ENCODE measurements at places on chromosomes 11 and 22.

GRCh38 chr11:16778876-16779275 lies 40.4 kb downstream of the C11orf58 start:
- DNase-seq = no peak

DNA sequence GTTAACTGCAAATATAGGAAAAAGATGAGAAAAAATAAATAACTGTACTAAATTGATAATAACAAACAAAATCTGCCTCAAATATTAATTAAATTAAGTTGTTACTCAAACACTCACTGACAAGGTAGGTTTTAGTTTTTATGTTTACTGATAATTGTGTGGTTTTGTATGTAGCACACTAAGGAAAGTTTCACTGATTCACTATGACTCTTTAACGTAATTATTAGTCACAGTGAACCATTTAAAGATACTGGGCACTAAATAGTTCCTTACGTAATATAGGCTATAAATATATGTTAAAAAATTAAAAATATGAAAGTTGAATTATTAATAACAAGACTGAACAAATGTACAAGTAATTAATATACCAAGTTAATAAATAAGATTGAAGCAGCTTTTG lies 2330.0 kb upstream of the RAG2 start:
- no peak for DNase-seq

DNA sequence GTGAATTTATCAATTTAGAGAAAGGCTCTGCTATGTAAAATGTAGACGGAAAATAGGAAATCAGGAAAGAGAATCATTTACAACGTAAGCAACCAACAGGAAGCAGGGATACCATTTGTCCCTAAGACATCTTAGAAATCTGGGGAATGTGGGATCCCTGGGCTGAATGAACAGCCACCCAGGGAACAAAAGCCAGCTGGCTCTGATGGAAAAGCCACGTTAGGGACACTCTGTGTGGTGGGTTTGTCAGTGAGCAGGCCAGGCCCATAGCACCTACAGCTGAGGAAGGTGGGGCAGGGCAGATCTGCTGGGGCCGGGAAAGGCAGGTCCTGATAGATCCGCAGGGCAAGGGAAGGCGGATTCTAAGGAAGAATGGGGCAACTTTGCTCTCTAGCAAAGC lies 87.1 kb upstream of the CSNK2A3 start:
- no peak for DNase-seq

DNA sequence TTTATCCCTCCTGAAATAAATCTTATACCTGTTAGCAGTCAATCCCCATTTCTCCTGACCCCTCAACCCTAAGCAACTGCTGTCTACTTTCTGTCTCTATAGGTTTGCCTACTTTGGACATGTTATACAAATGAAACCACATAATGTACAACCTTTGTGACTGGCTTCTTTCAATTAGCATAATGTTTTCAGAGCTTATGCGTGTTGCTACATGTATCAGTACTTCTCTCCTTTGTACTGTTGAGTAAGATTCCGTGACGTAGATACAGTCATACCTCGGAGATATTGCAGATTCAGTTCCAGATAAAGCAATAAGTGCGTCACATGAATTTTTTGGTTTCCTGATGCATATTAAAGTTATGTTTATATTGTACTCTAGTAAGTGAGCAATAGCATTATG lies 127.3 kb downstream of the MORC2 start:
- no peak for DNase-seq

GRCh38 chr11:134139873-134140331 lies 71.0 kb downstream of the JAM3 start:
- no peak for DNase-seq

GRCh38 chr22:27919942-27920755 lies 1.1 kb upstream of the PITPNB start:
- peak; percentile 6 for DNase-seq

GRCh38 chr22:36874309-36874696 lies 13.5 kb downstream of the NCF4 start:
- DNase-seq = no peak

- no peak for DNase-seq
Measured at GRCh38 chr22:27614650-27615007, 186.9 kb downstream of the MN1 start.

DNA sequence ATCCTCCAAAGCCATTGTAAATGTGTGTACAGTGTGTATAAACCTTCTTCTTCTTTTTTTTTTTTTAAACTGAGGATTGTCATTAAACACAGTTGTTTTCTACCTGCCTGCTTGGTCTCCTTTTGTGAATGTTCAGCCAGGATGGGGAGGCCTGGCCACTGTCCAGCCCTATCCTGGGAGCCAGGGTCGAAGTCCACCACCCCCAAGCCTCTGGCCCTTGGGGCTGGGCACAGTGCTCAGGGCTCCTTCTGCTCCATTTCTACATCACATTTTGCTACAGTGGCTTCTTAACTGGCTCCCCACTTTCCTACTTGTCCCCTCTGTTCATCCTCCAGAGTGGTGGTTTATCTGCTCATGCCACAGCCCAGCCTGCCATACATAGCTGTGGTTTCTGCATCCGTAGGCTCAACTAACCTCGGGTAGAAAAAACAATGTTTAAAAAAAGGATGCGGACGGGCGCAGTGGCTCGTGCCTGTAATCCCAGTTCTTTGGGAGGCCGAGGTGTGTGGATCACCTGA lies 2.5 kb upstream of the SMARCB1 start:
- no peak for DNase-seq

- DNase-seq = no peak
Measured at GRCh38 chr11:11313426-11313825, 39.6 kb downstream of the CSNK2A3 start.

GRCh38 chr22:23834793-23835483 lies 3.9 kb downstream of the DERL3 start:
- DNase-seq = peak; percentile 32

DNA sequence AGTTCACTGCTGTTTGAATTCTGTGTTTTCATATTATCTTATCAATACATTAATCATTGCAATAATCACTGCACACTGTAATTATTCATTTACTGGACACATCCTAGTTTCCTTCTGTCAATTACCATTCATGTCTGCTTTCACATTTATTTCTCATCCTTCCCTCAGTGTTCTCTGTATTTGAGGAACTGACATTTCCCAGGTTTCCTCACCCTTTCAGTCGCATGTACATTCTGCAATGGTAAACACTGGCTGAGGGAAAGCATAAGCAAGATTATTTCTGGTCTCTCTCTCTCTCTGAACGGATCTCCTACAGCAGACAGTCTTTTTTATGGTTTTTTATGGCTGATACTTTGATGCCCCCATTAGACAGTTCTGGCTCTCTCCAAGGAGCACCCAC lies 4.2 kb upstream of the HBD start:
- DNase-seq = no peak

GRCh38 chr22:20036084-20036482 lies 15.2 kb downstream of the TANGO2 start:
- no peak for DNase-seq

DNA sequence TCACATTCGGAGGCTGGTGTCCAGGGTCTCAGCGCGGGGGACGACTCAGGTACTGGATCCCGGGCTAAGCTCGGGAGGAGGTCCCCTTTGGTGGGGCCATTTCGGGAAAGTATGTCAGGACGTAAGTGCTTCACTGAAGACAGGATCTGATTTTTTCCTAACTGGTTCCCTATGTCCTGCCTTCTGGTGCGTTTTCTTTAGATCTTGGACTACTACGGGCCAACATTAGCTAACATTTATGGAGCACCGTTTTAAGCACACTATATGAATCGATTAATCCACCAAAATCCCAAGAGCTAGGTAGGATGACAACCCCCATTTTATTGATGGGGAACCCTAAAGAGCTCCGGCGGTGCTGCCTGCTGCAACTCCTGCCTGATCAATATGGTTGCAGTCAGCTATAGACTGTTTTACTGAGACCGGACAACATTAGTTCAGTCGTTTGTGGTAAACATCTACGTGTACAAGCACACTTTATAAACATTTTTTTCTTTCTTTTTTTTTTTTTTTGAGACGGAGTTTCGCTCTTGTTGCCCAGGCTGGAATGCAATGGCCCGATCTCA lies 17.0 kb upstream of the WDR74 start:
- no peak for DNase-seq
